Stimulated activated CD8-positive, alpha-beta memory T cell treated with anti-CD3 and anti-CD28 coated beads, Interleukin-4, amount 100 ng/mL, for 4 hours (primary cell): ENCODE measurements at places on chromosomes 5 and 9.

DNA sequence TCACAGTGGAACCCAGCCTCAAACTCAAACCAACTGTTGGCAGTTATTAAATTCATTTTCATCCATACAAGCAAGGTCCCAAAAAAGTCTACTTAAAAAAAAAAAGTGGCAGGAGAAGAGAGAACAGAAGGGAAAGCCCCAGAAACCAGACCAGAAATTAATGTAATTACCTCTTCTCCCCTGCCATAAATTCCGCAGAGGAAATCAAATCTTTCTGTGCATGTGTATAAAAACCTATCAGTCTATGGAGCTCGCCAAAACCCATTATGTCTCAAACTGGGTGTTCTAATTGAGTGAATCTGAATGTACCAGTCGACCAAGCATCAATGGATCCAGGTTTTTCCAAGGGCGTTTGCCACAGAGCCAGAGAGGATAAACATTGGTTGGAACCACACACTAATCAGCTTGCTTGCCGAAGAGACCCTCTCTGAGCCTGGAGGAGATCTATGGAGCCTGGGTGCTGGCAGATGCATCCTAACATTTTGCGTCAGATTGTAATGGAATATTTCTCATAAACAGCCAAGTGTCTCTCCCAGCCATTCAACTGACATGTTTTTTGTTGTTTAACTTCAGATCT is 7.9 kb upstream of the HAND1 start:
- no peak for DNase-seq

DNA sequence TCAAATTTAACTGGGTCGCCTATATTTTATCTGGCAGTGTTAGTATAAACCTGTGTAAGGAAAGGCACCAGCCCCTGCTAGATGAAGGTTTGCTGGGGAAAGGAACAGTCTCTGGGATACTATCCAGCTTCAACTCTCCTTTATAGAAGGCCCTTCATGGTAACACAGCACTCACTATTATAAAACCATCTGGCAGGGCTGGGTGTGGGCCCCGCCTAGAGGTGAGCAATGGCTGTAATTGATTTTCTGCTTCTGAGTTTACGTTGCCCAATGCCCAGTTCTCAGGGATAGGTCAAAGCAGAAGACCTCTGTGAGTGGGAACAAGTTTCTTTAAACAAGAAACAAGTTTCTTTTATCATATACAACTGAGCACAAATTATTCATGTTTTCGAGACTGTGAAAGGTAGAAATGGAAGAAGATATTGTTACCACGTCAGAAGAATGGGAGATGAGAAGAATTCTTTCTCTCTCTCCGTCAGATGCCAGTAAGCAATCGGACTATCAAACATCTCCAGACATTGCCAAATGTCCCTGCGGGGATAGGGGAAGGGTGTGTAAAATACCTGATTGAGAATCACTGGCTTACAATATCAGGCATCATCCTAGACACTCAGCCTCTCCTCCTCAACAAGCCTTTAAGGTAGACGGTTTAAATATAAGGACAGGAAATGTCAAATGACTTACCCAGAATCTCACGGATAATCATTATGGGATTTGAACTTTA is 205.9 kb downstream of the PDZD2 start:
- no peak for DNase-seq

DNA sequence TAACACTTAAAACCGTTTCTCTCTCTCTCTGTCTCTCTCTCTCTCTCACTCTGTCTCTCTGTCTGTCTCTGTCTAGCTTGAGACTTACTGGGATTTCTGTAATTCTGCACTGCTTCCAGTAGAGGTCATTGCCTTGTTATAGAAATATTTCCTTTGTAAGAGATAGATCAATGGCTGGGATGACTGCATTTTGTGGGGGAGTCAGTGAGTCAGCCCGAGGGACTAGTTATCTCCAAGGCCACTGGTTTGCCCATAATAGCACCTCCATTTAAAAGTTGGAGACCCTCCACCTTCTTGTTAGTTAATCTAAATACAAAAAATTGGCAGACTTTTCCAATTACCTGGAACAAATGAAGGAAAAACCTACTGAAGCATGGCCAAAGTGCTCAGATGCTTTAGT is 547.2 kb downstream of the LRRC70 start:
- DNase-seq = no peak

DNA sequence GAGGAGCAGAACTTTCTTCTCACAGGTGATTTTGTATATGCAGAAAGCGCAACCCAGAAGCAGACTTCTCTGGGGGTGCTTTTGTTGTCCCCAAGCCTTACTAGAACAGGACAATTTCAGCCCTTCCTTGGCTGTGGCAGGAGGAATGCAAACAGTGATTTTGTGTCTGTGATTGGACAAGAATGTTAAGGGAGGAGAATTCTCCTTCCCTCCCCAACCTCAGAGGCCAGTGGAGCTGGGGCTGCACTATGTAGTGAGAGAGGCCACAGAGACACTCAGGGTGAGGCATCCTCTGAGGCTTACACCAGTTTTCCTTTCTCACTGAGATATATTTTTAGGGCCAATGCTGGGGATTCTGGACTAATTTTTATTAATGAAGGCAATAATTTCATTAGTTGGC is 58.8 kb downstream of the ZNF366 start:
- DNase-seq = no peak

DNA sequence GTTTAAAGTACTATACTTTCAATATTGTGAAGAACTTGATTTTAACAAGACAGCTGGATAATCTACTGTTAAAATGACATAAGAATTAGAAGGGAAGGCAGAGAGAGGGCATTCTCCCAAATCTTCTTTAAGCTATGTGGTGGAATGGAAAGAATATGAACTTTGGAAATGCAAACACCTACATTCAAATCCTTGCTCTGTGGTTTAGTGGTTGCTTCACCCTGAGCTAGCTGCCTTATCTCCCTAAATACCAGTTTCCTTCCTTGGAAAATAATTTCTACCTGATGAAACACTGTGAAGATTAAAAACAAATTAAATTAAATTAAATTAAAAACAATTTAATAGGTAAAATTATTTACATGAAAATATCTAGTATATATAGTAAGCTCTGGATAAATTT is 98.5 kb downstream of the GPR21 start:
- DNase-seq = no peak

DNA sequence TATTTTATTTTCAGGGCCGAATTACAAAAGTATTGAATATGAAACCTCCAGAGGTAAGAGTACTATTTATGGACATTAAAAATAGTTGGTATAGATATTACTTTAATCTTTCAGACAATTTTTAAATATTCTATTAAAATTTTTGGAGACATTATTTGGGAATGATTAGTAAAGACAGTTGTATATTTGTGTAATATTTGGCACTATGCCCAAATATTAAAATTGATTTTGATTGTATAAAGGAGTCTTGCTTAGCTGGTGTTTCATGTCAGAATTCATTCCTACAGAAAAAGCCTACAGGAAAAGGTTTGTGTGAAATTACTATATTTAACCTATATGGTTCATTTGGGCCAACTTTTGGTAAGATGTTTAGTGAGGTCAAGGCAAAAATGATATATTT is 5.5 kb downstream of the SMC2 start:
- DNase-seq = no peak

- no peak for DNase-seq
Measured at GRCh38 chr5:80198399-80198798, 57.4 kb downstream of the SERINC5 start.

DNA sequence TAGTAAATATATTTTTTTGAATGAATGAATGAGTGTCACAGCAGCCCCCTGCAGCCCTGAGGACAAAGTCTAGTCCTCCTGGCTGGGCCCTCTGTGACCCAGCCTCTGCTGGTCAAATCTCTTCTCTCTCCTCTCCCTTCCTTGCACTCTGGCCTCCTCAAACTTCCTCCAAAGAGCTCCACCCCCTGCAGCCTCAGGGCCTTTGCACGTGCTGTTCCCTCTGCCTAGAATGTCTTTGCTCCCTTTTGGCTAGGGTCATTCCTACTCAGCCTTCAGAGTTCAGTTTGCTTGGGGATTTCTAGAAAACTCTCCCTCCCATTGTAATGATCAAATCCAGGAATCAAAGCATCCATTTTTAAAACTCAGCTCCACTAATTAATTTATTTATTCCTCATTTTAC is 13.0 kb downstream of the SH2D3C start:
- no peak for DNase-seq

DNA sequence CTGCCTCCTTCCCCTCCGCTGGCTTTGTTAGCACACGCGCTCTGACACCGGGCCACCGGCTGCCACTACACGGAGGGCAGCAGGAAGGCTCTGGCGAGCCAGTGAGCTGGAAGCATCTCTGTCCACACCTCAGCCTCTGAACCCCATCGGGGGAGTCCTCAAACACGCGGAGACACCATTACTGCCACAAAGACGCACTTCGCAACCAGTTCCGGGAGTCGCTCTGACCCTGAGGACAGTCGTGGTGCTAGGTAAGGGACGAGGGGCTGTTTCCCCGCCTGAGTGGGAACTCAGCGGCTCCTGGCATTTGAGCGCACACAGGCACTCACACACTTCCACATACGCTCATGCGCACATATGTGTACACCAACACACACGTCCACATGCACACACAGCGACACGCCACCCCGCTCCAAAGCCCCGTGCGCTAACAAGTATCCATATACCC is 160.0 kb downstream of the C9orf152 start:
- DNase-seq = no peak

DNA sequence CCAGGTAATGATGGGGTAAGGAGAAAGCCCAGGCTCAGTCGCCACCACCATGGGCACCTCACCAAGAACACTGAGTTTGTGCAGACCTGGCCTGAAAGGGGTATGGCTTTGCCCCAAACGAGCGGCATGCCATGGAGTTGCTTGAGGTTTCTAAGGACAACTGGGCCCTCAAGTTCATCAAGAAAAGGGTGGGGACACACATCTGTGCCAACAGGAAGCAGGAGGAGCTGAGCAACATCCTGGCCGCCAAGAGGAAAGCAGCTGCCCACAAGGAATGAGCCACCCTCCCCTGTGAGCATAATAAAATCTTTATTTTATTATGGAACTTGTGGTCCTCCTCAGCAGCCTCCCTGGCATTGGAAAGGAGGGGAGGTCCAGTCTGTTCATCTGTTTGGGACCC is 23.8 kb downstream of the CD14 start:
- no peak for DNase-seq

GRCh38 chr5:93790401-93790800 is 49.0 kb upstream of the POU5F2 start:
- DNase-seq = no peak
